ENCODE measurements at places on chromosomes 6 and 20.

GRCh38 chr6:10276106-10276505 is 138.8 kb downstream of the TFAP2A start:
- peak; percentile 82 for DNase-seq

- DNase-seq = no peak
These were observed 302.2 kb downstream of the QKI start for GRCh38 chr6:163716690-163717089.

- no peak for DNase-seq
These were observed 216.6 kb upstream of the UFL1 start for GRCh38 chr6:96304997-96305396.

- DNase-seq = no peak
These were observed 44.1 kb upstream of the GCM1 start for GRCh38 chr6:53192682-53193188.

DNA sequence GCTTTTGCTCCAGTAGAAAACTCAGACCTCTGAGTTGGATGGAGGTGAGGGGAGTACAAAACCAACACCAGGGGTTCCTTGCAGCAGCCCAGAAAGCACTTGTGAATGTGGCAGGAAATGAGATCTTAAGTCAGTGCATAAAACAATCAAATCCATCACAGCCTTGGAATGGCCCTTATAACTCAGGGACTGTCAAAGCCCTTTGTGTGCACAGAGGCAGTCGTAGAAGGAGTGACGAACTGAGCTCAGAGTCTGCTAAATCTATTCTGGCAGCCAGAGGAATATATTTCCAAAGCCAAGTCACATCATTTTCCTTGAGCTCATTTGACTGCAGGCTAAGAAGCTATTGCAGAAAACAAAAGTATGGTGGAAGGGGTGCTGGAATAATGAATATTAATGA is 676.6 kb downstream of the DHX35 start:
- no peak for DNase-seq

DNA sequence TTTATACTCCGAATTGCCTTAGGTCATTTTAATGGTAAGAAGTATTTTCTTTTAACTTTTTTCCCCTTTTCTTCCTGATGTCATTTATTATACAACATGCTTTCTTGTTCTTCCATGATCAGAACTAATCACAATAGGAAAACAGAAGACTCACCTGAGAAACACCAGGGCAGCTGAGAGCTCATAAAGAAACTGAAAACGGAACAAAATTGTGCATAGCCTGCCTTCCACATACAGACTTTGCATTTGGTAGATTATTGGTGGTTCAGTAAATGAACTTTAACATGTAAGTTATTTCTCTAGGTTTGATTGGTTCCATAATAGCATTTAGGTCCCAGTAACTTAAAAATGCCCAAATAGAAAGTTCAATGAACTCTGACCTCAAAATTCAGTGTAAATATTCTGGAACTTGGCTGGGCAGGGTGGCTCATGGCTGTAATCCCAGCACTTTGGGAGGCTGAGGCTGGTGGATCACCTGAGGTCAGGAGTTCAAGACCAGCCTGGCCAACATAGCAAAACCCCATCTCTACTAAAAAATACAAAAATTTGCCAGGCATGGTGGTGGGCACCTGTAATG is 161.1 kb upstream of the DTNBP1 start:
- DNase-seq = no peak

All from EL (cell line).